ENCODE measurements at places on chromosomes 11 and 22.

GRCh38 chr11:44264438-44264749 is 45.5 kb downstream of the ALX4 start:
- DNase-seq: no peak

DNA sequence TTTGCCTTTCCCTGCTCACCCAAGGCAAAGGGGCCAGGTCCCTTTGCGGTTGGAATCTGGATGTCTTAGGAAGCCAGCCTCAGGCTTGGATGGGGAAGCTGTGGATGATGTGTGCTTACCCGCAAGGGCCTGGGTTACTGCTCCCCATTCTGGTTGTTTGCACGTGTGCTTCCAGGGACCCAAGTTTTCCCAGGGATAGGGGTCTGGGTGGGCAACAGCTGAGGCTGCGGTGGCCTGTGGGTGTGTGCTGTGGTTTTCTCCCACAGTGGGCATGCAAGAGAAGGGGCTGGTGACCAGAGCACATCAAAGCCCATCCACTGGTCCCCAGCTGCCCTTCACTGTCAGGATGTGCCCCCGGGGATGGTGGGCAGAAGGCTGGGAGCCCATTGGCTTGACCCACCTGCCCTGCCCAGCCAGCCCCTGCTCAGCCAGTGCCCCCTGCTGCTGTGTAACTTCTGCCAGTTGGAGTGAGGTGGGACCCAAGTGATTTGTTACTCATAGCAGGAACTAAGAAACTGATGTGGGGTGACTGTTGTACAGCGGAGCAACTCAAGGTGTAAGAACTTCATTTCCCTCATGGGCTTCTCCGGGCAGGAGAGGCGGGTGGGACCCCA is 3.3 kb downstream of the CAPN5 start:
- no peak for DNase-seq

DNA sequence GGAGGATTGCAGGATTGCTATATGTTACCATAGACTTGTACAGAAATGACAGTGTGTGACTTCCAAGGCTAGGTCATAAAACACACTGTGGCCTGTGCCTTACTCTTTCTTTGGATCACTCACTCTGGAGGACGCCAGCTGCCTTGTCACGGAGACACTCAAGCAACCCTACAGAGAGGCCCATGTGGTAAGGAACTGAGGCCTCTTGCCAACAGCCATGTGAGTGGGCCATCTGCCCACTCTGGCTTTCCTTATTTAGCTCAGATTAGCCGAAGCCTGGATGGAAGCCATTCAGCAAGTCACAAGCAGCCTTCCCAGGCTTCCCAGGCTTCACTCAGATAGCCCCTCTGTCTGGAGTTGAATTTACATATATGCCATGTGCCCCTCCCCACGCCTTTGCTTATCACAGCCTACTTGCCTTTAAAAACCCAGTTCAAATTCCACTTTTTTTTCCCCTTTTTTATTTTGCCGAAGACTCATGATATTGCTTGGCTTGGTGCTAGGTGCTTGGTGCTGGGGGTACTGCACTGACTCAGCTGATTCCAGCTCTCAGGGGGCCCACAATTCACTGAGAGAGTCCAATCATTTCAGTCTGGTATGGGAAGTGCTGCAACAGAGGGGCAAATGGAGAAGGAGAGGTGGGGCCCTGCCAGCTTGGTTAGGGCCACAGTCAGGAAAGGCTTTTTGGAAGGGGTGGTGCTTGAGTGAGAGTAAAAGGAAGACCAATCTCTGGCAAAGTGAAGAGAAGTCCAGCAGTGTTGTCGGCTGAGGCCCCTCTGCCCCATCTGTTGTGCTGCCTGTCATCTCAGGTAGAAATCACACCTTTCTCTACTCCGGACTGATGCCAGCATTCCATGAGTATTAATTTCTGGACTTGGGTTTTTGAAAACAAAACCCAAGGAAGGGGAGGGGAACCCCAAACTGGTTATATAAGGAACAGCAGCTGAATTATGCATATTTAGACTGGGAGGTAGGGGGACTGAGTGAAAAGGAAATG is 14.5 kb upstream of the P4HA3 start:
- no peak for DNase-seq

GRCh38 chr11:83502041-83502440 is 215.9 kb upstream of the CCDC90B start:
- DNase-seq: no peak

DNA sequence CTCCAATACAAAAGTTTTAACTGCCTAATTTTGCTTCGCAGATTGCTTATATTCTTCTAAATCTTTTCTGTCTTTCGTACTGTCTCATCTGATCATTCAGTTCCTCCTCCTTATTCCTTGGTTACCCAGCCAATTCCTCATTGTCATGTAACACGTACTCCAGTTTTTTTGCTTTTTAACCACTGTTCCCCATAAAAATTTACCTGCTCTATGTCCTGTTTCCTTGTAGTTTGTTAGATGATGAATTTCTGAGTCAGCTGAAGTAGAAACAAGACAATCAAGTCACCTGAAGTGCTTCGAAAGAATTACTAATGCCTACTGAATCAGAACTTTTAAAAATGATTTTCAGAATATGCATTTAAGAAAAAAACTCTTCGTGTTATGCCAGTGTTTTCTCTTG is 150.6 kb downstream of the CNTN5 start:
- DNase-seq: no peak

GRCh38 chr11:8058216-8058615 is 22.8 kb upstream of the TUB start:
- DNase-seq: no peak

Measured in stimulated activated CD4-positive, alpha-beta T cell treated with anti-CD3 and anti-CD28 coated beads, Interleukin-2, amount 100 ng/mL, for 48 hours (primary cell).